ENCODE measurements at places on chromosomes 3 and 15.

DNA sequence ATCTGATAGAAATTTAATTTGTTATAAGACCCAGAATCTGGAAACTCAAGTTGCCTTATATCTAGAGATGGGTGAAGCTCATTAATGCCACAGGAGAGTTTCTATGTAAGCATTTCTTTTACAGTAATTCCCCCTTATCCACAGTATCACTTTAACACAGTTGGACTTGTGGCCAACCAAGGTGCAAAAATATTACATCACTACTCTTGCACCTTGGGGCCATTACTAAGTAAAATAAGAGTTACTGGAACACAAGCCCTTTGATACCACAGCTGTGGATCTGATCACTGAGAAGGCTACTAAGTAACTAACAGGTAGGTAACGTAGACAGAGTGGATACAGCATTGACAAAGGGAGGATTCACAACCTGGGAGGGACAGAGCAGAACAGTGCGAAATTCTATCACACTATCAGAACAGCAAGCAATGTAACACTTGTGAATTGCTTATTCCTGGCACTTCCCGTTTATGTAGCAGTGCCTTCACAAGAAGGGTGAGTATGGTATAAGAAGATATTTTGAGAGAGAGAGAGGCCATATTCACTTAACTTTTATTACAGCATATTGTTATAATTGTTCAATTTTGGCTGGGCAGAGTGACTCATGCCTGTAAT, 33.9 kb upstream of the TOPBP1 start:
- no peak for DNase-seq

- DNase-seq, result no peak
Measured at GRCh38 chr15:57655809-57656208, 50.7 kb upstream of the POLR2M start.

GRCh38 chr15:81749716-81750375, 296.0 kb downstream of the MEX3B start:
- DNase-seq, result no peak

GRCh38 chr15:98896002-98896721, 111.4 kb downstream of the PGPEP1L start:
- no peak for DNase-seq

GRCh38 chr3:25049304-25049703, 378.8 kb upstream of the RARB start:
- no peak for DNase-seq

DNA sequence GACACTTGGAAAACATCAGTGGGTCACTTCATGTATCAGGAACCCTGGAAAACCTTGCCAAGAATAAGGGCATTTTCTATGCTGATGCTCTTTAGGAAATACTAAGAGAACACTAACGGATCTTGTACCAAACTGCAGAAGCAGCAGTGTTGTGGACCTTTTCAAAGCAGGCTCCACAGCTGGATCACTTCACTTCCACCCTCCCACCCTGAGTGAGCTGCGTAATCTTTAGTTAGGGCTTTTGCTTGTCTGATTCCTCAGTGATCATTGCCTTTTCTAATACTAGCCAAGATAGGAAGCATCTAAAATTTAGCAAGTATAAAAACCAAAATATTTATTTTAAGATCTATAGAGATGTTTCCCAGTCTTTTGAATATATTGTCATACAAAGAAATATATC, 229.0 kb downstream of the EPHA6 start:
- no peak for DNase-seq

GRCh38 chr3:45779746-45780735, 16.3 kb downstream of the SLC6A20 start:
- DNase-seq, result no peak

GRCh38 chr3:147354623-147355022, 51.7 kb downstream of the ZIC4 start:
- DNase-seq, result no peak

DNA sequence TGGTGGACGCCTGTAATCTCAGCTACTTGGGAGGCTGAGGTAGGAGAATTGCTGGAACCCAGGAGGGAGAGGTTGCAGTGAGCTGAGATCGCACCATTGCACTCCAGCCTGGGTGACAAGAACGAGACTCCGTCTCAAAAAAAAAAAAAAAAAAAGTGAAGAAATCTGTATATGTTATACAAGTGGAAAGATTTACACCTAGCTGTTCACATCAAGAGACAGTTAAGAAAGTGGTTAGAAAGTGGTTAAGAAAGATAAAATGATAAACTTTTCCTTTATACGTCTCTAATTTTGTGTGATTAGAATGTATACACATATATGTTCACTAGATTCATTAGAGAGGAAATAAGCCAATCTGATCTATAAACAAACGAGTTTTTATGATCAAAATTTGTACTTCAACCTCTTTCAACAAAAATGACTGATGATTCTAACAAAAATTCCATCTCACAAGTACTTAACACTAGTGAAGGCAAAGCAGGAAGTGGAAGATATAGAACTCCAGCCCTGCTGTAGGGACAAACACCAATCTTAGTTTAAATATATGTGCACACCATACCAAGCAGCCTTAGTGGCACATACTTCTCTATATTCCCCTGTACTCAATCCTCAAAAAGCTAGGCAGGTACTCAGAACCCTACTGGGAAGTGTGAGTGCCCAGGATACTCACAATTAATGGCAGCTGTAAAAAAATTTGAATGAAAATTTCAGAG, 51.2 kb downstream of the RAF1 start:
- no peak for DNase-seq

GRCh38 chr15:60496853-60497252, 17.9 kb upstream of the ICE2 start:
- no peak for DNase-seq

- DNase-seq, result no peak
Measured at GRCh38 chr3:158912621-158913020, 110.8 kb downstream of the MFSD1 start.

DNA sequence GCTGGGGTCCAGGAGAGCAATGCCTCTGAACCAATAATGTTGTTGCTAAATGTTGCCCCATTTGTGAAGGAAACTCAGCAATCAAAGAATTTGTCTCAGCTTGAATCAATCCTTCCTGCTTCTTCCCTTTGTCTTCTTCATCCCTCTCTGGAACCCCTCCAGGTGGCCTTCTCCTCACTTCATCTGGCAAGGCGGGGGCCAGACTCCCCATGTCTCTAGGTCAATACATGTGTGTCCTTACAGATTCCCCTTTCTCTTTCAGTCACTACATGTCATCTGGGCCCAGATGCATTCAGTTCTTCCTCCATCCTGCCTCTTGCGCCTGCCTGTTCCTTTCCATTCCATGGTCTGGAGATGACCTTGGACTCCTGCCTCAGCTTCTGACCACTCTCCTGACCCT, 8.0 kb upstream of the LTF start:
- no peak for DNase-seq

DNA sequence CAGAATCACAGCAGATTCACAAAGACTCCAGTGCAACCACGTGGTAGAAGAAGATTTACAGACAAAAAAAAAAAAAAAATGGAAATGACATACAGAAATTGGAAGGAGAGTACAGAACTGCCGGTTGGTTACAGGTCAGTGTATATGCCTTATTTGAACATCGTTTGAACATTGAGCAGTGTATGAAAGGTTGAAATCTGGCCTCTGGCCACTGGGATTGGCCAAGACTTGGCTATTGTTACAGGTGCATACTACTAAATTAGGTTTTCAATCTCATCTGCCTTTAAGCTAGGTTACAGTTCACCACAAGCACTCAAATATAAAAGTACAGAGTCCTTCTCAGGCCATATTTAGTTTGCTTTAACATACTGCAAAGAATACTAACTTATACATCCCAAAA, 59.8 kb downstream of the THBS1 start:
- no peak for DNase-seq

- no peak for DNase-seq
Measured at GRCh38 chr3:56467108-56467507, 1.2 kb downstream of the ERC2 start.

- no peak for DNase-seq
Measured at GRCh38 chr3:112348943-112349342, 16.0 kb downstream of the CD200 start.

GRCh38 chr3:115388166-115388565, 235.1 kb upstream of the GAP43 start:
- DNase-seq, result no peak

DNA sequence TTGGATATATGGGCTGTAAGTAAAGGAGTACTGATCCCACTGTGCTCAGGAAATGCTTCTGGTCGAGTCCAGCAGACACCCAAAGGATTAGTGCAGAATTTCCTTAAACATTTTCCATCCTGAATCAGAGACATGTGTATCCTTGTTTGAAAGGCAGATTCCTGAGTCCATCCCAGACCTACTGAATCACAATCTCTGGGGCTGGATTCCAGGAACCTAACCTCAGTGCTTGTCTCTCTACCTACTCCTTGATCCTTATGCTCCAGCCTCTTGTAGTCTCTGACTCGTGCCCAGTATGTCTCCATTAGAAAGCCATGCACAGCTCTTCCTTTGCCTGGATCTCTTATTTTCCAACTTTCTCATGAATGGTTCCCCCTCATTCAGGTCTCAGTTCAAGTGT, 585.8 kb downstream of the NLGN1 start:
- DNase-seq, result no peak

- DNase-seq, result no peak
Measured at GRCh38 chr3:13013566-13013965, 59.7 kb downstream of the IQSEC1 start.

GRCh38 chr3:69986419-69986818, 13.1 kb upstream of the SAMMSON start:
- DNase-seq, result no peak

GRCh38 chr15:42137461-42138261, 18.8 kb downstream of the PLA2G4F start:
- DNase-seq, result no peak

GRCh38 chr3:197336348-197336747, 37.9 kb upstream of the DLG1 start:
- DNase-seq, result no peak

GRCh38 chr3:80405618-80406017, 637.8 kb upstream of the ROBO1 start:
- no peak for DNase-seq

DNA sequence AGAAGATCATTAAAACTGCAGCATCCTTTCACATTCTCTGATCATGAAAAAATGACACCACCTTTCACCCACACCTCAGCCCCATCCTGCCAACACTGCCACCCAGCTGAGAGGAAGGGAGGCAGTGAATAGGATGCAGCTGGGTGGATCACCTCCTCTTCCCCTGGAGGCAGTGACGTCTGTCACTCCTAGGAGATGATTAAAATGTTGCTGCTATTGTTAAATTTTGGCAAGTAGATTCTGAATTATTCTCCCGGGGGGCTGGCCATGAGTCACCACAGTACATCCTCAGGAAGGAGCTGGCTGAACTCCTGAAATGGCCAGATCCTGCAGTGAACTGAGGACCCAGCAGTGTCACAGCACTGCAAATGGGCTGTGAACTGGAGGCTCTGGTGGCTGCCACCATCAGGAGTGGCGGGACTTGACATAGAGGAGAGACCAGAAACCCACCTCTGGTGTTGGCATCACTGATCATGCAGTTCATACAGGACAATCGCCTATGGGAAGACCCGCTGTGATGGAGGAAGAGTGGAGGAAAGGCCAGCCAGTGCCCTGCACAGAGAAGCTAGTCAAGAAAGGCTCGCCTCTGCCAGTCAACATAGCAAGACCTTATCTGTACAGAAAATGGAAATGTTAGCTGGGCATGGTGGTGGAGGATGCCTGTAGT, 199.1 kb downstream of the FAM43A start:
- DNase-seq, result no peak

DNA sequence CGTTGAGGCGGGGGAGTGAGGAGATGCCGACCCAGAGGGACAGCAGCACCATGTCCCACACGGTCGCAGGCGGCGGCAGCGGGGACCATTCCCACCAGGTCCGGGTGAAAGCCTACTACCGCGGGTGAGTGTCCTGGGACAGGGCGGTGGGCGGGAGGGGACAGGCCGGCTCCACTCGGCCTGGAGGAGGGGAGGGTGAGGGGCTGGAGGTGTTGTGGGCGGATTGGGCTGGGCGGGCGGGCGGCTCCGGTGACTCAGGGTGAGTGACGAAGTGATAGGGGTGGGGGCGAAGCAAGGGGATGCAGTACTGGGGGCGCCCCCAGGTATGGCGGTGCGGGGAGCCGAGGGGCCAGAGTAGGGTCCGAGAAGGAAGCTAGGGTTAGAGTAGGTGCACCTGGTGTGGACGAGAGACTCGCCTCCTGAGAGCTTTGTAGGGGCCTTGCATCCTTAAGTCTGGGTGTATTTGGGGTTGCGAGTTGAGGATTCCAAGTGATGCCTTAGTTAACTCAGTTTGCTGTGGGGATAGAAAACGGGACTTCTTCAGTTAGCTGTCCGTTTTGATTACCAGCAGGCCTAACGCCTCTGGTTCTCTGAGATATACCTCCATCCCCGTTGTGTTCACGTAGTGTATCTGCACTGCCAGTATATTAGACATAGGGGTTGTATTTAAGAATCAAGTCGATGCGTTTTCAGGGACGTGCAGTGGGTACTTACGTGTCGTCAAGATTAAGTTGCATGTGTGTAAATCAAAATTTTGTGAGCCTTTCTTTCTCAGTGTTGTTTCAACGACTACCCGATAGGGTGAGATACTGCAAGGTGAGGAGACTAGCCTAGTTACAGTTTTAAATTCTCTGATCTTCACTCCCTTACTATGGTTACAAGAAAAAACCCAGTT, 670 bp downstream of the PRKCI start:
- DNase-seq, result no peak

- no peak for DNase-seq
Measured at GRCh38 chr15:99502182-99502581, 63.6 kb upstream of the MEF2A start.

DNA sequence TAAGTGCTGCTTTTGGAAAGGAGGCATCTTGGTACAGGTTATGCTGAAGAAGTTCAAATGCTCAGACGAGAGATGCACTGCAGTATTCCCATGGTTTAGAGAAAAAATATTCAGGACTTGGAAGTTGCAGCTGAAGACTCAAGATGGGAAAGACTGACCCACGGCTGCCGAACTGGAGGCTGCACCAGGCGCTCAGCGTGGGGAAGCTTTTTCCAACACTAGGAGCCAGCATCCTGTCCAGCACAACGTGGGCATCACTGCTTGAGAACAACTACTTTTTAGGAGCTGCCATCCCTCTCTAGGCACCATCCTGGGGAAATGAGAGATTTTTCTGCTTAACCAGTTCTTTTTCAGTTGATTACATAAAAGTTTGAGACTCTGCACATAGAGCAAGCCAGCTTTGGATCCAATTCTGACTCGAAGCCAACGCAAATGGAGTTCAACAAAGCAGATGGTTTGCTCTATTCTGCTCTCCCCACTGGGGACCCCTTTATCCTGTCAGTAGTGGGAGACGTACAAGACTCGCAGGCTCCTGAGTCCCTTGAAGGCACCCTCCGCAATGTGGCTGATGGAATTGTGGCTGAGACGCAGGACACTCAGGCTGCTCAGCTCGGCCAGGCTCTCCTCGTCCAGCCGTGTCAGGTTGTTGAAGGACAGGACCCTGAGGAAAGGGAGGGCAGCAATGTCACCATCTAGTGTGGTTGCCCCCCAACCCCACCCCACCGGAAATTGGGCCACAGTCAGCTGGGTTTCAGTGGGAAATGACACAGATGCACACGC, 93.8 kb downstream of the LRIG1 start:
- no peak for DNase-seq

DNA sequence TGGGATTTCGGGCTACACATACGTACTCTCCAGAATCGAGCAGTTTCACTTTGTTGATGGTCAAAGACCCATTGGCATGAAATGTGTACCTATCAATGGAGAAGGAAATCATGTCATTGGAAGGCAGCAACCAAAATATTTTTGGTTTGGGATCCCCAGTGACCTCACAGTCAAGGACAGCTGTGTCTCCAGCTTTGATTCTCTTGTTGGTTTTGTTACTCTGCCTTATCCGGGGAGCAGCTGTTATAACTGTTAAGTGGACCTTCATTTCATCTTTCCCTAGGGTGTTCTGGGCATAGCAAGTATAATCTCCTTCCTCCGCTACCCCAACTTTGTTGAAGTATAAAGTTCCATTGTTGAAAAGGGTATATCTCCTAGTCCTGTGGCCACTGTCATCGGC, 23.0 kb downstream of the IGSF10 start:
- no peak for DNase-seq

Measured in SIG-M5 (cell line).